GM04503 (cell line): ENCODE measurements at places on chromosomes 4 and X.

DNA sequence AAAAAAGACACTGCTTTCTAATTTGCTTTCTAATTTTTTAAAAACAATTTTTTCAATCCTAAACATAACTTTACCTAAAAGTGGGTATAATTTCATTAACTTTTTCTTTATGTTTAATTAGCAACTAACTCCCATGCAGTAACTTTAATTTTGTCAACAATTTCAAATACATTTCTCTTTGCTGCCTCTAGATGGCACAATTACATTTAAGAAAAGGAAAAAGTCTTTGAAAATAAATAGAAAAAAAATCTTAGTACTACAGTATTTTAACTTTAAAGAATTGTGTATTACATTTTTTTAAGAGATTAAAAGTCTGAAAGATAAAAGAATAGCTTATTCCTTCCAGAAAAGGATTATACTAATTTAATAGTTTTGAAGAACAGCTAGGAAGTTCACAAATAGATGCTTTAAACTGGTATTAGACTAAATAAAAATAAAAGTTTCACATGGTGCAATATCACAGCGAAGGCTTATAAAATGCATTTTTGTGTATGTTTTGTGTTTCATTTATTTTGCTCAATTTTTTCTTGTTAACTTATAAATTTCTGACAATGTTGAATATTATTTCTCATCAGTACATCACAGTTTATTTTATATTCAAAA, 105.1 kb downstream of the ADGRA3 start:
- no peak for DNase-seq

- no peak for DNase-seq
Measured at GRCh38 chrX:12891171-12891570, 15.2 kb upstream of the TLR8 start.

DNA sequence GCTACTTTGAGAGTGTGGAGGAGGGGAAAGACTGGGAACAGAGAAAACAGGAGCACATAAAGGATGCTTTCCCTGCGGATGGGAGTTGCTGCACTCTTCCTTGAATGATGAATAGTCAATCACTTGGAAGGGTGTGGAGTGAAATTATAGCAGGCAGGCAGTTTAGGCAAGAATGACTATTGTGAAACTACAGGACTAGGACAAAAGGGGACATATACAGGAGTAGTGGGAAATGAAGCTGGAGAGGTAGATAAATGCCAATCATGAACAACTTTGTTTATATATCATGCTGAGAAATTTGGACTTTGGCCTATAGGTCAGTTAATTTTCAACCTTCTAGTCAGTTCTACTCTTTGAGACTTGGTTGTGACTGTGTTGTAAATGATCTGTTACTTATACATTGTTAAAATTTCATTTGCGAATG, 76.9 kb downstream of the PAQR3 start:
- DNase-seq: no peak

DNA sequence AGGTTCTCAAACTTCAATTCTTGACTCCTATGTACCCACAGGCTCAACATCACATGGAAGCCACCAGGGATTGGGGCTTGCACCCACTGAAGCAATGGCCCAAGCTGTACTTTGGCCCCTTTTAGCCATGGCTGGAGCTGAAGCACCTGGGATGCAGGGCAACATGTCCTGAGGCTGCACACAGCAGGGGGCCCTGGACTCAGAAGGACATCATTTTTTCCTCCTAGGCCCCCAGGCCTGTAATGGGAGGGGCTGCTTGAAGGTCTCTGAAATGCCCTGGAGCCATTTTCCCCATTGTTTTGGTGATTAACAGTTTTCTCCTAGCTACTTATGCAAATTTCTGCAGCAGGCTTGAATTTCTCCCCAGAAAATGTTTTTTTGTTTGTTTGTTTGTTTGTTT, 465.1 kb upstream of the PCDH10 start:
- DNase-seq: no peak

- no peak for DNase-seq
Measured at GRCh38 chr4:183360161-183360919, 38.1 kb upstream of the CLDN24 start.

- DNase-seq: no peak
Measured at GRCh38 chr4:54941994-54942552, 183.3 kb downstream of the KDR start.

DNA sequence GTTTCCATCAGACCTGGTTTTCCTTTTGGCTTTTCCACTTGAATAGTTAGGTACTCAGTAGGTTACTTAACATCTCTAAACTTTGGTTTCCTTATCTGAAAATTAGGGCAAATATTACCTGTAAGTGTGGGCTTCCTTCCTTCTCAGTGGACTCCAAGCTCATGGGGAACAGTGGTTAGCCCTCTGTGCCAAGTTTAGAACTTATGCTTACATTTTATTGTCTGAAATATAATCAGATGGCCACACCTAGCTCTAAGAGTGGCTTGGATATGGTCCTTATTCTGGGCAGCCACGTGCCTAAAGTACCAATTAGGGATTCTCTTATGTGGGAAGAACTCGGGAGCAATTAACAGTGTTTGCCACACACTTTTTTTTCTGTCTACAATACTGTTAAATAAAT, 133.9 kb downstream of the UCHL1 start:
- DNase-seq: no peak

DNA sequence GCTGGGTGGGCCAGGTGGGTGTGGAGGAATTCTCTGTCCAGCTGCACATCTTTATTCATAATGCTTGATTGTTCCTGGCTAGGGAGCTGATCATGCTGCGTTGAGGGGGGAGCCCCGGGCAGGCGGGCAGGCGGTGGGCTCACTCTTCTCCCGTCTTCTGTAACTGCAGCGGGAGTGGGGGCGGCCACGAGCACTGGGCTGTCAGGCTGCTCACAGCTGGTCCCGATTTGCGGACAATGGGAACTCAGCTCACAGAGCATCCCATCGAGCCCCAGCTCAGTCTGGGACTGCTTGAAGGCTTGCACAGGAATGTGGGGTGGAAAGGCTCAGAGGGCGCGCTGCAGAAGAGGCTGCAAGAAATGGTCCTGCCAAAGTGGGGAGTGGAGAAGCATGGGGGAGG, 63.8 kb downstream of the EFNB1 start:
- no peak for DNase-seq

- DNase-seq: peak; percentile 75
Measured at GRCh38 chr4:84379917-84380641, 119.0 kb downstream of the NKX6-1 start.

GRCh38 chr4:158018221-158018830, 154.5 kb downstream of the GASK1B start:
- no peak for DNase-seq

DNA sequence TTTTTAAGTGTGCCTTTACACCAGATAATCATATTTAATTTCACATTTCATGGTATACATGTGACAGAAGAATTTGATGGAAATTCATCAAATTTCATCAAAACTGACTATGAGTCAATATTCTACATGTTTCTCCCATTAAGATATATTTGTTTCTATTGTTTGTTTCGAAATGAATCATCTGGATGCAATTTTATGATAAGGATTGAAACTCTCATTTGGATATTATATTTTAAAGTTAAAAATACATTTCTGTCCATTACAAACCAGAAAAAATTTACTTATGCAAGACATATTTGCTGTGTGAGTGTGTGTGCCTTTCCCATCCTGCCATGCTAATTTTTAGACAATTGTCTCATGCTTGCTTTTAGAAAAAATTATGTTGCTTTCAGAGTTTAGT, 52.2 kb downstream of the SULT1B1 start:
- DNase-seq: no peak

- no peak for DNase-seq
Measured at GRCh38 chr4:7908668-7909067, 31.0 kb downstream of the AFAP1 start.

- DNase-seq: no peak
Measured at GRCh38 chr4:152936446-152937335, 568 bp downstream of the FHDC1 start.
